ENCODE measurements at places on chromosomes 5 and 9.

GRCh38 chr9:128003966-128004604, 23.3 kb upstream of the EEIG1 start:
- DNase-seq, result no peak

DNA sequence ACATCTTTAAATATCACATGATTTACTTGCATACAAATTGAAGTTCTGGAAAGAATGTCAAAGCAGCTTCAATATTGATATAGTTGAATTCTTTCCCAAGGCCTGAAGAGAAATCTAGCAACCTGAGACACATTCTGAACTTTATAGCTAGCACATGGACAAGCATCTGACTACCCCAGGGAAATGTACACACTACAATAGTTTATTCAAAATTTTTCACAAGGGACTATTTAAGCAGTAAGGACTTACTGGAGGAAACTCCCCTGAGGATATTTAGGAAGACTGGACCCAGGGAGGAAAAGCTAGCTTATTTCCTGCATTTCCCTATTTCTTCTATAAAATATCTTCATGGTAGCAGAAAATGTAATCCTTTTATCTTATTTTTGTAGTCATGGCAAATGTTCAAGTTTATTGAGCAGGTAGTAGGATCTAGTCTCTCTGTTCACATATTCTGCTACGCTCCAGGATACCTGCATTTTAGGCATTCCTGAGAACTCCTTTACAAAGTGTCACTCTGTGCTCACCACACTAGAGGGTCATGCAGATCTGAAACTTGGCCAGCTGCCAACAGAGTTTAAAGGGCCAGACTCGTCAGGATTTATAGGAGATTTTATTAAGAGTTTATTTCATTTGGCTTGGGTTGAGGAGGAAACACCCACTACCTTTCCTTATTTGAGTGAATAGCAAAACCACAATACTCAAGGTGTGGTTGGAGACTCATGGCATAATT, 348.4 kb upstream of the FTMT start:
- no peak for DNase-seq

- no peak for DNase-seq
Measured at GRCh38 chr5:96074870-96075269, 113.2 kb upstream of the ELL2 start.

DNA sequence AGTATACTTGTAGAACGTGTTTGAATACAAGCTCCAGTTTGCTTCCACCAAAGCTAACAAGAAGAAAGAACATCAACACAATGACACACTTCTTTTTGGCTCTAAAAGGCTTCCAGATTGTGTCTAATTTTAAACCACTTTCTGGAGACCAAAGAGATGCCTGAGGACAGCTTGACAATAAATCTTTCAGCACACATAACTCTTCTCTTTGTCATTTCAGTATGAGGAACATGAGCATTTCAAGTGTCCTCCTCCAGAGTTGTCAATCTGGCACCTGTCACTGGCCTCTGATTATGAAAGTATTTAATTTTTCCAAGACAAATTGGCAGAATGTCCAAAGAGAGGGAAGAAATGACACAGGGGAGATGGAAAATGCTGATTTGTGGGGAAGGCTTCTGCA, 79.0 kb upstream of the TLR4 start:
- DNase-seq, result no peak

GRCh38 chr5:71471193-71471592, 15.7 kb downstream of the BDP1 start:
- DNase-seq, result no peak

Data from fibroblast of skin of left biceps (primary cell).